ENCODE measurements at places on chromosomes 11 and 22.

- DNase-seq: peak; percentile 57
These were observed 22.0 kb downstream of the ZNF202 start for GRCh38 chr11:123719452-123719851.

DNA sequence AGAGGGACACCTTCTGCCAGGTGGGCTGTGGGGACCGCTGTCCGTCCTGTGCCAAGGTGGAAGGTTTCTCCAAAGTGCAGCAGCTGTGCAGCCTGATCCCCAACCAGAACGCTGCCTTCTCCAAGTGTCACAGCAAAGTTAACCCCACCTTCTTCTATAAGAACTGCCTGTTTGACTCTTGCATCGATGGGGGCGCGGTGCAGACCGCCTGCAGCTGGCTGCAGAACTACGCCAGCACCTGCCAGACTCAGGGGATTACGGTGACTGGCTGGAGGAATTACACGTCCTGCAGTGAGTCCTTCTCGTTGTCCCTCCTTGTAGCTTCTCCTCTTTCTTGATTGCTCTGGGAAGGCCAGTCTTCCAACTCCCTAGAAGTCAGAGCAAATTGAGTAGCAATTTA is 44.8 kb downstream of the TECTA start:
- DNase-seq: no peak

- DNase-seq: peak; percentile 88
These were observed 18.1 kb upstream of the SCGB1A1 start for GRCh38 chr11:62400760-62401159.

- no peak for DNase-seq
These were observed 23.6 kb downstream of the RPS6KA4 start for GRCh38 chr11:64382586-64382985.

GRCh38 chr11:42175203-42175602 is 715.8 kb upstream of the LRRC4C start:
- DNase-seq: peak; percentile 72

DNA sequence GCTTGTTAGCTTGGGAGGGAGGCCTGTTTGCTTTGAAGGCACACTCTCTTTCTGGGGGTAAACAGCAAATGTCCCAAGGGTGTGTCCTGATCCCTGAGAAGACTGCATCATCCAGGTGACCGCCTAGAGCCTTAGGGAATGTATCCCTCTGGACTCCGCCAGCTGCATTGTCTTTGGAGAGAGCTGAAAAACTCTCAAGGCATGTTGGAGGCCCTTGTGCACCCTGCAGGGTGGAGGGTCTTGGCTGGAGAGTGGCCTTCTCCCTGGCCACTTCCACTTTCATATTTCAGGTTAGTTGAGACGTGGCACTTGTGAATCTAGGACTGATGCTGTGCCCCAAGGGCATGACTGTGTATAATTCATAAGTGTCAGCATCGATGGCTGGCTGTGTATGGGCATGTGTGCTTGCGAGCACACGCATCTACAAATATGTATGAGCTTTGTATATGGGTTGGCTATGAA is 70.6 kb downstream of the ZBTB16 start:
- no peak for DNase-seq

DNA sequence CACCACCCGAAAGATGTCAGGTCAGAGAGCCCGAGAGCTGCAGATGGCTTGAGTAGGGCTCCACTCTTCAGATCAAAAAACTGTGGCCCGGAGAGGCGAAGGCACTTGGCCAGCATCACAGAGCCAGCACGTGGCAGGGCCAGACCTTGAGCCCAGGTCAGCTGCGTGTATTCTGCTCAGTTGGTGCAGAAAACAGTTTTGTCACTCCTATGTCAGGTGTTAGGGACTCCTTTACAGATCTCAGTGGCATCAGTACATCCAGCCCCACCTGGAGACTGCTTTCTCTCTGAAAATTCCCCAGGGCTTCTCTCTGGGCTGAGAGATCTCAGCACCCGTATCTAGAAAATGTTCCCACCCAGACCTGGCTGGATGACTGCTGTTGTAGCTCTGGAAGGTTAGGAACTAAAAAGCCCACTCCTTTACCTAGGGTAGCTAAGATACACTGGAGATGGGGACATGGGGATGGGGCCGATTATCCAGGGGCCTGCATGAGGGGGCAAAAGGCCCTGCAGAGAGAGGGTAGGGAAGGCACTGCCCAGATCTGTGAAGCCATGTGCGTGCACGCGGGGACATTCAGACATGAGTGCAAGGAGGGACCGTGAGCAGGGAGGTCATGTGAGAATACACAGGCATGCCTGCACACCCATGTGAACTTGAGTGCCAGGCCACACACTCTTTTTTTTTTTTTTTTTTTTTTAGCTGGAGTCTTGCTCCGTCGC is 3.4 kb downstream of the APOA1 start:
- no peak for DNase-seq

- DNase-seq: no peak
These were observed 1.6 kb downstream of the PAX6 start for GRCh38 chr11:31809541-31809856.

DNA sequence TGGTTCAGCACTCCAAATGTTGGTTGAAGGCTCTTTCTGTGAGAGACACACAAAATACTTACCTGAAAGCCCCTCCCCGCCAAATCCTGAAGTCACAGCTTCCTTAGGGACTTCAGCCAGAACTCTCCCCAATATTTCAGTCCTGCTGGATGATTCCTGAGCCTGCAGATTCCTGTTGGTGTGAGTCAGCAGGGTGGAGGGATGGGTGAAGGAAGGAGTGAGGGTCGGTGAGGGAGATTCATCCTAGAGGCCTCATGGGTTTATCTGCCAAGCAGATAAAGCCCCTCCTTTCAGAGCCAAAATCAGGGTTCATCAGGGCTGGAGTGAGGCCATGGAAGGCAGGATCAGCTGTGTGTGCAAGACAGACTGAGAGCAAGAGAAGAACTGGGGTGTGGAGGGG is 37.9 kb downstream of the SMIM38 start:
- no peak for DNase-seq

DNA sequence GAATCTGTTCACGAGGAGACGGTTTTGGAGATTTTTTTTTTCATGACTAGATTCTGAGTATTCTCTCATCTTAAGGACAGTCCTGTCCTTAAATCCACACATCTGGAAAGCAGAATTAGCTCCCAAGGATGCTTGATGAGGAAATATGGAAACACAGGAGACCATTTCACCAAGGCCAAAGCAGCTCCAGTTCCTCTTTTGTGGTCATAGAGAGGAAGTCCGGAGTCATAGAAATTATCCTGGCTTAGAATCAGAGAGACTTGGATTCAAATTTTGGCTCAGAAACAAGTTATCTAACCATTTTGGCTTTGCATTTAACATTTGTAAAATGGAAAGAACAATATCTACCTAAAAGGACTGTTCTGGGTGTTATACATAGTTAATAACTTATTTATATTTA is 7.3 kb upstream of the TEAD1 start:
- no peak for DNase-seq

- peak; percentile 92 for DNase-seq
These were observed 6.0 kb downstream of the RNF169 start for GRCh38 chr11:74754507-74755252.

GRCh38 chr11:83613767-83614121 is 327.6 kb upstream of the CCDC90B start:
- no peak for DNase-seq

DNA sequence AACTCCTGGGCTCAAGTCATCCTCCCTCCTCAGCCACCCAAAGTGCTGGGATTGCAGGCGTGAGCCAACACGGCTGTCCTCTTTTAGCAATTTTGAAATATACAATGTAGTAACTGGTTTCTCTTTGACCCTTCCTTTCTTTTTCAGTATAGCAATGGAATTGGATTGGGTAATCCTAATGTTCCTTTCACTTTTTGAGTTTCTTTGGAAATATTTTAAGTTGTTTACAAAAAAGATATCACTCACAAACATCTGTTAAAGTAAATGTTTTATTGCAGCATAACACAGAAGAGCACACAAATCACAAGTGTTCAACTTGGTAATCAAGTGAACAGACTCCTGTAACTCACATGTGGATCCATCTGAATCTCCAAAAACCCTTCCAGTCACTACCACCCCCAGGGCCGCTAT is 44.6 kb upstream of the EP300 start:
- peak; percentile 7 for DNase-seq

GRCh38 chr11:87290304-87290922 is 252.7 kb downstream of the TMEM135 start:
- DNase-seq: peak; percentile 69

DNA sequence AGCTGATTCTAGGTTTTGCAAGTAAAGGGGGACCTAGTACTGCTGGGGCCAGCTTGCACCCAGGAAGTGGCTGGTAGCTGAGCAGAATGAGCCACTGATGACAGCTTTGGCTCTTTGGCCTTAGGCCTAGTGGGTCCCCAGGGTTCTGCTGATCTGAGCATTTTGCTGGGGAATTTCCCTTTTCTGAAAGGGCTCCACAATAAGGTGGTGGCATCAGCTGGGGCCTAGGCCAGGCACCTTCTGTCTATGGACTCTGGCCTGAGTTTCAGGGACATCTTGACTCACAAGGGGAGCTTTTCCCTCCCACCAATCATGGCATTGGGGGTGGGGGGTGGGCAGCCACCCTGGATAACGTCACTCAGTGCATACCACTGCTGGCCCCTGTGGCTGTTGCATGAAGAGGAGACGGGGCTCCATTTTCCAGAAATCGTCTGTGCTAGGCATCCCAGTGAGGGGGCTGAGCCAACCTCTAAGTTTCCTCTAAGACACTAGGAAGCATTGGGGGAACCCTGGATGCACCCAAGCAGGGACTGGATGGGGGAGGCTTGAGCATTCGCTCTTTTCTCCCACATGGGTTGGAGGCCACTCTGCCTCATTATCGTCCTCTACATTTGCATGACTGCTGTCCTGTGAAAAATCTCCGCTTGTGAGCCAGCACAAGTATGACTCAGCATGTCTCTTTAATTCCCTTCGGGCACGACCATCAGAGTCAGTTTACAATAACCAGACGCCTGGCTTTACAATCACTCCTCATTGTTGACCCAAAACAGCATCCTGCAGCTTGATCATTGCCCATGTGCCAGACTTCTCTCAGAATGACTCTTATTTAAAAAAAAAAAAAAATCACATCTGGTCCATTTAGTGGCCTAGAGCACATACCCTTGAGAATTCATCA is 145.0 kb upstream of the THY1 start:
- DNase-seq: peak; percentile 97

GRCh38 chr11:59668188-59668949 is 468 bp downstream of the PATL1 start:
- DNase-seq: peak; percentile 42

DNA sequence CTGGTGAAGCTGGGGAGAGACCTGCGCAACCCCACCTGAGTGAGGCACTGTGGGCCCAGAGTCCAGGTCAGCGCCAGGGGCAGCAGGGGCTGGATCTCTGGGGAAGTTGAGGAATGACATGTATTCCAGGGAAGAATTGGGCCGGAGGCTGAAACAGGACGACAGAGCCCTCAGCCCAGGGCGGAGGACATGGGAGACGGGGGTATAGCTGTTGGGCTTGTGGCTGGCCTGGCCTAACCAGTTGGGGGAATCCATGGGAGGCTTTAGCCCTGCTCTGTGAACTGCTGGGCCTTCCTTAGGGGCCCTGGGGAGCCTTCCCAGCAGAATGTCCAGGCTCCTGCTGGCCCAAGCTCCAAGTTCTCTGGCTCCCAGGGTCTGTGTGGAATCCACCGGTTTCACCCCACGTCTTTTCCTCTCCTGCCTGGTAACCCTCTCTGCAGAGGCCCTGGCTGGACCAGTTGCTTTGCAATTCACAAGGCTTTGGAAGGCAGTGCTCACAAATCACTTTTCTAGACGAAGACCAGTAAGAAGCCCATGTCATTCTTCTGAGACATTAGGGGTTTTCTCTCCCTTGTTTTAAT is 50.4 kb upstream of the KCNQ1OT1 start:
- DNase-seq: no peak

DNA sequence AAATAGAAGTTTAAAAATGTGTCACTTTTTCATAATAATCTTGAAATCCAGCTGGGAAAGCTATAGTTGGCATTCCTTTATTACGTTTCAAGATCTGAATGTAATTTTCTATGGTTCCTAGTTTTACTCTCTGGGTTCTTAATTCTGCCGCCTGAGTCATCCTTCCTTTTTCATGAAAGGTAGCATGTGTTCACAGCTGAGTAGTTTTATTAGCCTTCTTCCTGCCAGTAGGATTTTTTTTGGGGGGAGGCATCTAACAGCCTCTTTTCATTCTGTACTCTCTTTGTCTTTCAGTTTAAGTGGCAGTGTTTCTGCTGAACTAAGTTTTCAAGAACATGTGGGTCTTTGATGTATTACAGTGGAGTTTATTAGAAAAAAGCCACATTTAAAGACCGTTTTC is 36.5 kb downstream of the OR2AG2 start:
- peak; percentile 17 for DNase-seq

DNA sequence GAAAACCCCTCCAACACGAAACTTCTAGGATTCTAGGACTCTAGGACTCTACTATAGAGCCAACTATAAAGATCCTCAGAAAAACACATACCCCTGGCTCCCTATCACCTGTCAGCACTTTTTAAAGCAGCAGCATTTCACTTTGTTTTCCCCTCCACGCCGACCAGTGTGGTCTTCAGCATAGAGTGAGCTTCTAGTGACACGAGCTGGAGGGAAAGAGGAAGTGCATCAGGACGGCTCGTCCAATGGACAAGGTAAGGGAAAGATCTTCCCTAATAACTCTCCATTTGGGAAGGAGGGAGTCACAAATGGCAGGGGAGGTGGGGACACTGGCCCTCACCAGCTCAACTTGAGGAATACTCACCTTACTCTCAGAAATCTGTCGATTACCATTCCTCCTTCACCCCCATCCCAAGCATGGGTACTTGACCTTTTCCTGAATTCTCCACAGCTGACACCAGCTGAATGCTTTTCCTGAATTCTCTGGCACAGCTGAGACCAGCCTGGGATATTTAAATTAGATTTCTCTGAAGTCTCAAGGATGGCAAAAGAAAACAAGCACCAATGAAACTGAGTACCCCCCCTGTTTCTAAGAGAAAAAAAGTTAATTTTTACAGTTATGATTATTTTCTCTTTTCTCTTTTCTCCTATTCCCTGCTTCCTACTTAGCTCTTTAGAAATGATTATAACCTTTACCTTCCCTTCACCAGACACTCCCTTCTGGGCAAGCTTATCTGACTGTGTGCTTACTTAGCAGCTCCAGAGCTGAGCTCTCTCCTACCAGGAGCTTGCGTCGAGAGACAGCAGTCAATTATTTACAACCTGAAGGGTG is 33.3 kb upstream of the NNMT start:
- DNase-seq: peak; percentile 69

GRCh38 chr11:115347106-115347505 is 157.1 kb downstream of the CADM1 start:
- DNase-seq: no peak

GRCh38 chr22:41658869-41659268 is 29.8 kb downstream of the SNU13 start:
- no peak for DNase-seq
